Activated CD4-positive, alpha-beta memory T cell treated with anti-CD3 and anti-CD28 coated beads, Interleukin-2, amount 10 ng/mL, durations not matched to agents 7 days and 5 days (primary cell): ENCODE measurements at places on chromosomes 12 and 14.

GRCh38 chr14:85991156-85991555, 461.2 kb downstream of the FLRT2 start:
- DNase-seq, result no peak

DNA sequence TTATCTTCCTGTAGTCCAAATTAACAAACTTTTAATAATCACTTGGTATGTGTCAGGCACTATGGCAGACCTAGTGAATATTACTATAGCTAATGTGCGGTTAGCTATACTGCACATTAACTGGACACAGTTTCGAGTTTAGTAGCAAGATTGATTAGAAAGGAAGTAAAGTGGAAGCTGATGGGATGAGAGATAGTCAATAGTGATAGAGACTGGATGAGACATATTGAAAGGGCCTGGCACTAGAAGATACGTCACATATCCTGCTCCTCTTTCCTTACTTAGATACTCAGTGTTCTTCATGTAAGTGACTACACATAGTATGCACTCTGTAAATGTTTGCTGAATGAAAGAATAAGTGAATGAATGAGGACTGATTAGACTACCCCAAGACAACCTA, 5.5 kb downstream of the TBK1 start:
- no peak for DNase-seq

DNA sequence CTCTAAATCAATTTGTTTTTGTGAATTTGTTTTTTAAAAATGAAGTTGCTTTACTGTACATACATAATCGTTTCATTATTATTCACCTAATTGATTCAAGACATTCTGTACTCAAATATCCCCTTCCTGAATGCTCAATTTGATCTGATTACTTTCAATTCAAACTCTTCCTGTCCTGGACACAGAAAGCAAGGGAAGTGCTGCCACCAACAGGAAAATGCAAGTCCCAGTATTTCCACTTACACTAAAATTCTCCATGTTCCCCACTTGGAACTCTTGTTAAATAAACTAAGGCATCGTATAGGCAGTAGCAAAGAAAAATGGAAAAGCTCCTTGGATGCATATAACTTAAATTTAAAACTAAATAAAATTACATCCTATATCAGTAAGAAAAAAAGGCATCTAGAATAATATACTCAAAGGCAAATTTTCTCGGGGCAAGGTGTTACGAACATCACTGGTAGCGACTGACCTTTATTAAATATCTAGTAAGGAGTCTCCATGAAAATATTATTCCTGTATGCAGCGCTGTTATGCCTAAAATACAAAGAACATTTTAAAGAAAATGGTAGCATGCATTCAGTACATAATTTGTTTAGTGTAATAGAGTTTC, 72.0 kb upstream of the DBX2 start:
- no peak for DNase-seq

DNA sequence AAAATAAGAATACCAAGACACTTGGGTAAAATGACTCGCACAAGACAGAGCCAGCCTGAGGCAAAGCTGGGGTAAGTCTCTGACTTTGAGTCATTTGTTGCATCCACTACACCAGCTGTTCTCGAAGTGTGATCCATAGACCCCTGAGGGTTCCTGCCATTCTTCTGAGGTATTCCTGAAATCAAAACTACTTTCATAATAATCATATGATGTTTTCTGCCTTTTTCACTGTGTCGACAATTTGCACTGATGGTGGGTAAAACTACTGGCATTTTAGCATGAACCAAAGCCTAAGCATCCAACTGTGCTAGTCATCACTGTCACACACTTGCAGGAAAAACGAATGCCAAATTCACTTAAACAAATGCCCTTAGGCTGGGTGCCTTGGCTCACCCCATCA, 135.5 kb upstream of the FUT8 start:
- no peak for DNase-seq

GRCh38 chr14:66300886-66301285, 185.3 kb upstream of the CCDC196 start:
- no peak for DNase-seq

DNA sequence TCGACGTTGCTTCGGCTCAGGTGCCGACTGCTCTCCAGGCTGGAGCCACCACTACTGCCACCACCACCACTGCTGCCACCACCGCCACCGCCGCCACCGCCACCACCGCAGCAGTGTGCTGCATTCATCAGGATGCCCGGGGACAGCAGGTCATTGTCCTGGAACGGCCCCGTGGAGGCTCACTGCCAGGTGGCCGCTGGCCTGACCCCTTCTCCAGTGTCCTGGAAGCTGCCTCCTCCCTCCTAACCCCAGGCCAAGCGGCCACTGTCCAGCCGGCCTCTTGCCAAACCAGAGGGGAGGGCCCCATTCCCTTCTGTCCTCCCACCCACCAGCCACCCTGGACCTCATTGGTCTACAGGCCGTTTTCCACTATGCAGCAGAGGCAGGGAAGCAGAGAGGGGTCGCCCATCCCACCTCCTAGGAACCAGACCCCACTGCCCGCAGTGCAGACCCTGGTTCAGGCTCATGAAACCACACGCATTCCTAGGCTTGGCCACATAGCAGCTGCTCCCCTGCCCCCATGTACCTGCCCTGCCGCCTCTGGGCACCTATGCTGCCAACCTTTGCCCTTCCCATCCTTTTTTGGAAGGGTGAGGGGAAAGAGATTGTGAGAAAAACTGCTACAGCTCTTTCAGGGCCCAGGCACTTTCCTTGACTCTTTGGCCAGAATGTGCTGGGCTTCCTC, 15.2 kb downstream of the ARL6IP4 start:
- no peak for DNase-seq

DNA sequence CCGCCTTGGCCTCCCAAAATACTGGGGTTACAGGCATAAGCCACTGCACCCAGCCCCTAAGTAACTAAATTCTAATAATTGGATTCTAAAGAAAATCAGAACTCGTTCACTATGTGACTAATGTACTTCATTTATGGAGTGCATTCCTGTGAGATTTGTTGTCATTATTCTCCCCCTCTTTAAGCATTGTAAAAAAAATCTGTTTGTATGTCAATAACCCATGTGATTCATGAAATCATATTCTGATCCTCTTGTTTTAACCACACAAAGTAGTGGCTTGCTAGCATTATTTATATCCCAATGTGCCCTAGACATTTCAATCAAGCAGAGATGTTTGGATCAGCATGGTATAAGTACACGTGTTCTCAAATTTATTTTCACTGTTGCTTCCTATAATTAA, 78.2 kb upstream of the OSBPL8 start:
- DNase-seq, result no peak

GRCh38 chr12:112005419-112006395, 7.3 kb downstream of the TMEM116 start:
- DNase-seq, result no peak

DNA sequence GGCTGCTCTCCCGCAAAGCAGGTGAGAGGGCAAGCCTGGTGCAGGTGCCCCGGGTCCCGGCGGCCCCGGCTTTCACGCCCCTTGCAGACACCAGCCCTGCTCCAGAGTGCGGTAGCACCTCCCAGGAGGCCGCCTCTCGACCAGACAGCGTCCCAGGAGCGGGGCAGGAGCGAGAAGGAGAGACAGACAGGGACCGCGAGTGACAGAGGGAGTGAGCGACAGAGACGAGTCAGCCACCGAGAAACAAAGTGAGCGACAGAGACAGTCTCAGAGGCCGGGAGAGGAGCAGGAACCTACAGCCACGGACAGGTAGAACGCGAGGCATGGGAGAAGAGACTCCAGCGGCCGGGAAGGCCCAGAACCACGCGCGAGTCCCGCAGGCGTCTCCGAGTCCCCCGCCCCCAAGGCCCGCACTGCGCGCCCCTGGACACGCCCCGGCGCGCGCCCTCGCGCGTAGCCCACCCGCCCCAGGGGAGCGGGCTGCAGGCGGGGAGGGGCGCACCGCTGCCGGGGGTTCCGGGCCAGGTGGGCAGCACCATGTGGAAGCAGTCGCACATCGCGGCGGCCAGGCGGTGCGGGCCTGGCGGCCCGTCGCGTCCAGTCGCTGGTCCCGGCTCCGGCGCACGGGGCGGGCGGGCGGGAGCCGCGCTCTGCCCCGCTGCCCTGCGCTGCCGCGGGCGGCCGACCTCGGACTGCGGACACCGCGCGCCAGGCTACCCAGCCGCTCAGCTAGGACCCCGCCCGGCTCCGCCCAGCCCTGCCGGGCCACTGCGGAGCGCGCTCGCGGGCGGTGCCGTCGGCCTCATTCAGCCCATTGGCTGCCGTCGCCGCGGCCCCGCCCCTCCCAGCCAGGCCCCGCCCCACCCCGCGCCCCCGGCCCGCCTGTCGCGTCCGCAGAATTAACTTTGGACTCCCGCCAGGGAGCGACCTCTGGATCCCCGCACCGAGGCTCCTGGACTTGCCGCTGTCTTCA, at the start of gene AHNAK2:
Gene AHNAK2, minus strand, starts transcription at position 694 of the 973 bp plus-strand sequence. Its CDS starts 137 bp downstream, at position 557.
- DNase-seq, result peak; percentile 55

- DNase-seq, result peak; percentile 6
These were observed 132.3 kb downstream of the PAPOLA start for GRCh38 chr14:96634481-96634880.

GRCh38 chr14:69193721-69194120, 2.4 kb downstream of the EXD2 start:
- no peak for DNase-seq

- DNase-seq, result no peak
These were observed 270.6 kb downstream of the NAV3 start for GRCh38 chr12:78101113-78101876.

DNA sequence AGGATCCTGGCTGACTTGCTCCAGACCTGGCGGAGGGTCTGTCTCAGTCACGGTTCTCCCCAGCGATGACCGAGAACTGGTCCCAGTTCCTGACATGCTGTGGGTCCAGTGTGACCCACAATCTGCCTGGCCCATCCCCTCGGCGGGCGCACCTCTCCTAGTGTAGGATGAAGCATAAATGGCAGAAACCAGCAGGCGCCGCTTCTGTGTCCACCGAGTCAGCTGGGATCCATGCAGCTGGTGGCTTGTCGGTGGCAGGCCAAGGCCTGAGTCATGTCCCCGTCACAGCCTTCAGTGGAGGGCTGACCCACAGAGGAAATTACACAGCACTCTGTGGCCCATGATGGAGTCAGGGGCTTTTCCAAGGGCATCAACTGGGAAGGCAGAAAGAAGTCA, 38.5 kb downstream of the NFKBIA start:
- DNase-seq, result peak; percentile 36

DNA sequence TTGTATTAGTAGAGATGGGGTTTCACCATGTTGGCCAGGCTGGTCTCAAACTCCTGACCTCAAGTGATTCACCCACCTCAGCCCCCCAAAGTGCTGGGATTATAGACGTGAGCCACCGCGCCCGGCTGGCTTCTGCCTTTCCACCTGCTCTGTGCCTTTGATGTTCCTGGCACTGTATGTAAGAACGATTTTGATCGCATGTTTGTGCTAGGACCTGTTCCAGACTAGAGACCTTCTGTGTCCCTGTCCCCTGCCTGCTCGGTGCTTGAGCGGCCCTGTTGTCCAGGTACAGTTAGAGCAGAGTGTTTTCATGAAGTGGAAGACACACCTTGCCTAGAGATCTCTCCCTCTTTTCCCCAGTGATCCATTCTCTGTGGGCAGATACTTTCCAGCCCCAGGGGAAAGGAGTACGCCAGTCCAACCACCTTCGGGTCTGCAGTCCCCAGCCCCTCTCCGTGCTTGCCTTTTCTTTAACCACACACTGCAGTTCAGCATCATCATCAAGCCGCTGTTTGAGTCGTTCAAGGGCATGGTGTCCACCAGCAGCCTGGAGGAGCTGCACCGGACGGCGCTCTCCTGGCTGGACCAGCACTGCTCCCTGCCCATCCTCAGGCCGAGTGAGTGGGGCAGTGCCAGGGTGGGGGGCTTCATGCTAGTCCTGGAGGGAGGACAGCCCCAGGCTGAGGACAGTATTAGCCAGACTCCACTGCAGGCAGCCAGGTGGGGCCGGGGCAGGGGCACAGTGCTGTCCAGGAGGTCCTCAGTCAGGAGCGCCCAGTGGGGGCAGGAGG, 33.4 kb downstream of the IL31 start:
- no peak for DNase-seq

DNA sequence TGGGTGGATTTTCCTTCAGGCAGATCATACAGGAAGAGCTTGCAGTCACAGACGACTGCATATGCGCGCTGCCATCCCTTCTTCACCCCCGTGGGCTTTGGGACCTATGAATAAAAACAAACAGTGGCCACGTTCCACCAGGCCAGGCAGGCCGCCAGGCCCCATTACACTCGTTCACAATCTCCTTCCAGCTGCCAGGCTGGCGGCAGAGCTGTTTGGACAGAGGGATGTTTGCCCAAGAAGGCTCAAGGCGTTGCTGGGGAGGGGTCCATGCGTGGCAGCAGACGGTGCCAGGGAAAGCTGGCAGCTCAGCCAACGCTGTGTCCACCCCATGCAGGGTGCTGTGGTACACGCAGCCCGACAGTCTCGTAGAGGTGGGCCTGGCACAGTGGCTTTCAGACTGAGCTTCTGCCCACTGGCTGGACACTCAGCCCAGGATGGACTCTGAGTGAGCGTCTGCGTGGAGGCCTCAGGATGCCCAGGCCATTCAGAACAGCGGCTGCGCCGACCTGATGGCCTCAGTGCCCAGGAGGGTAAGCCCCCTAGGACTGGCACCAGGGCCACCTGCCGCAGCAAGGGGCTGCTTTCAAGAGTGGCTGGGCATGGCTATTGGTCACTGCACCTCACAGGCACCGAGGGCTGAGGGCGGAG, 27.5 kb downstream of the AMN start:
- no peak for DNase-seq

GRCh38 chr12:110531741-110532333, 29.7 kb downstream of the RAD9B start:
- no peak for DNase-seq

DNA sequence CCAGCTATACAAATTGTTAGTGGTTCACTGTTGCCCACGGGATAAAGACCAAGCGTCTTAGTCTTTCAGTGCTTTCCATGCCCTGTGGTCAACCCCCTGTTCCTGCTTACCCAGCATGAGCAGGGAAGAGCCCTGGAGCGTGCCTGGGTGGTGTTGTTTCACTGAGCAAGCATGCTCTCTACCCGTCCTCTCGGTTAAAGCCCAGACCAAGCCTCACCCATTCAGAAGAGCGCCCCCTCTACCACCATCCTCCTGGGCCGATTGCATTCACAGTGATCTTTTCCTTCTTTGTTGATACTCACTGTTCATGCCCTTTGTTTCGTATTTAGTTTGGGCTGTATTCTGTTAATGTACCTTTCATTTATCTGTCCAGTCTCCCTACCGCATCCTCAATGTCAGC, 25.1 kb downstream of the DYRK4 start:
- no peak for DNase-seq

DNA sequence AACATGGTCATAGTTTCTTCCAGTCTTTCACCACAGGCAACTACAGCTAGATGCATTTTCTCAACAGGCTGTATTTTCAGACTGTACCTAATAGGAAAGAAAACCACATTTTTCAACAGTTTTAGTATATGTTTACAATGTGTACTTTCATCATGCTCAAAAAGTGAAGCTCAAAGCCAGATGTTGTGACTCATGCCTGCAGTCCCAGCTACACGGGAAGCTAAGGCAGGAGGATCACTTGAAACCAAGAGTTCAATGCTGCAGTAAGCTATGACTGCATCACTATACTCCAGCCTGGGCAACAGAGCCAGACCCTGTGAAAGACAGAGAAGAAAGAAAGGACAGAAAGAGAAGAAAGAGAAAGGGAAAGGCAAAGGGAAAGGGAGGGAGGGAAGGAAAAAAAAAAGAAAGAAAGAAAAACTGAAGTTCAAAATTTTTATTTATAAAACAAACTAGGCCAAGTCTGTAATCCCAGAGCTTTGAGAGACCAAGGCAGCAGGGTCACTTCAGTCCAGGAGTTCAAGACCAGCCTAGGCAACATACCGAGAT, 25.5 kb downstream of the GXYLT1 start:
- no peak for DNase-seq
